ENCODE measurements at places on chromosomes 7 and 10. TPM values are rescaled to one million over a fixed set of nuclear protein-coding genes. Genes with fewer than 3 reads are reported as not detected.
A peak's percentile ranks its signal among the peaks of the same experiment; 100 is the strongest.

Gene IDI2
- total RNA-seq, result not detected

Gene WNT8B
- not detected for total RNA-seq

Gene ESYT2
- 125 TPM for total RNA-seq

Gene TBXAS1
- 22.4 TPM for total RNA-seq

Gene NUTM2B
- 0.36 TPM for total RNA-seq

Gene ACHE
- total RNA-seq, result 8.9 TPM

Gene HTR7
- 0.83 TPM for total RNA-seq

DNA sequence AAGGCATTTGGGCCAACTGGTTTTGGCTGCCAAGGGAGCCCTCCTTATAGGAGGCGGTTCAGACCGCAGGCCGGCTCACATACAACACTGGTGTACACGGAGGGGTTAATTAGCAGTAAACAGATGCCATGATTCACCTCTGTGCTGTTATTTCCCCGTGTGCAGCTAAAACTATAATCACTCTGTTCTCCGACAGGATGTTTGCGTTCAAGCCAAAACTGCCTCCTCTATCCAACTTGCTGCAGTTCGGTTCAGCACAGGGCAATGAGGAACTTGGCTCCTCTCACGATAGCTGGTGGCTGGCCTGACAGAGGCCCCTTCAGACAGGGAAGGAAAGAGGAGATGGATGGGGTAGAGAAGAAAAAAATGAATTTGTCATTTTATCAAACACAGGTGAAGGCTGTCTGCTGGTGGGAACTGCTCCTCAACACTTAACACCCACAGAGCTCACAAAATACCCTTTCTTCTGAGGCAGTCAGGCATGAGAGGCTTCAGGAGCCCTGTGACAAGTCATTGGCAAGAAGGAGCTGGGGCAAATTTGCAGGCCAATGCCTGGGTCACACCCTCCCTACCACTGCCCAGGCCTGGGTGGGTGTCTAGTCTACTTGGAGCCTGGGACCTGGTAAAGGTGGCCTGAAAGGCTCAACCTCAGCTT lies 24.0 kb downstream of the KCNMA1 start:
- peak; percentile 63 for DNase-seq

DNA sequence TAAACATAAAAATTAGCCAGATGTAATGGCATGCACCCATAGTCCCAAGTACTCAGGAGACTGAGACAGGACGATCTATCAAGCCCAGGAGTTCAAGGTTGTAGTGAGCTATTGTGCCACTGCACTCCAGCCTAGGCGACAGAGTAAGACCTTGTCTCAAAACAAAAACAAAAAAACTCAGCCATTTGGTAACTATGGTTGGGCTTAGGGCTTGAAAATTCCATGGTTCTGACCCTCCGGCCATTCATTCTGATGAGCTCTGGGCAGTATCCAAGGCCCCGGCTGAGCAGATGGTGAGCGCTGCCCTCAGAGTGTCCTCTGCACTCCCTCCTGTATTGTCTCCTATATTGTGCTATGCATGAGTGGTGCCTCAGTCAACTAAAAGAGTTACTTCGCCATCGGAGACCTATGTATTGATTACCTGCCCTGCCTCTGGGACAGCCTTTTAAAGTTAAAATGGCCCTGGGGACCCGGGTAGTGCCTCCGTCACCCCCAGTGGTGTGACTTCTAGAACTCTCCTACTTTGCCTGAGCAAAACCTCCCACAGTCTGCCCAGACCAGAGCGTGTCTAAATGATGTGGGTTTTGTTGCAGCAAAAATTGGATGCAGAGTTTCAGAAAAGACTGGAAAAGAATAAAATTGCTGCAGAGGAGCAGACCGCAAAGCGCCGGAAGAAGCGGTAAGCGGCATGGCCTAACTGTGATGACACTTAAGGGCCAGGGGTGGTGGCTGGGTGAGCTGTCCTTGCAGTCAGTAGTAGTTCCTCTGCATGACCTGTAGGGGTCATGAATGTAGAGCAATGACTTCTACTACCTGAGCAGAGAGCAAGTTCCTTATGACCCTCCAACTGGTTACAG lies 8.1 kb downstream of the PRKRIP1 start:
- no peak for DNase-seq

GRCh38 chr7:139683137-139683921 lies 94.5 kb downstream of the HIPK2 start:
- DNase-seq, result no peak

DNA sequence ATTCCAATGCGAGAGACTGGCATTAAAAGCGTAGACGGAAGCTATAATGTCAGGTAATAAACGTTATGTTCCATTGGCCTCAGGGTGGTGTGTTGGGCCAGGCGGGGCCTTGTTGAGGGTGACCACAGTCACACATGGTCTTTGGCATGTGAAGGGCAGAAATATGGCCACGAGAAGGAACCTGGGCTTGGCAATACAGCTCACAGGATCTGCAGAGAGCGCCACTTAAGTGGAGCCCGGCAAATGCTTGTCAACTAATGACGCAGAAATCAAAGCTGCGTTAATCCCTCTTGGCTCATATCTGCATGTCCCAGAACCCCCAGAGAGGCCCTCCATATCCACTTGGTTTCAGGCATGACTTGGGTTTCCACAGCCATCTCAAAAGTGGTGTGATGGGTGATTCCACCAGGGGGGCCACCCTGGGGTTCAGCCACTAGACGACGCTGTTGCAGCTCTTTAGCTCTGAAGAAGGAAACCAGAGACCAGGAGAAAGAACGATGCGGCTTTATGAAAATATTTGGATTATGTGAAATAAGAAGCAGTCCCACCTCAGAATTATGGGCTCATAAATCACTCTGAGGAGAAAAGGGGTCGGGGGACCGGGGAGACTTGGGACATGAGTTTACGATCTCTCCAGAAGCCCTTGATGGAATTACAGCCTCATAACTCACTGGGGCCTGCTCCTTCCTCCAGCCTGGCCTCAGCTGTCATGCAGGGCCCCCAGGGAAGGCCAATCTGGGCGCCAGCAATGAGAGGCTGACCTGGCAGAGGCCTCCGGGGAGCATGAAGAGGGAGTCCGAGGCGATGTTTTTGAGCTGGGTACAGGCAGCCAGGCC lies 462.5 kb downstream of the PLXNA4 start:
- no peak for DNase-seq

GRCh38 chr7:70374772-70375533 lies 757.0 kb upstream of the GALNT17 start:
- no peak for DNase-seq

DNA sequence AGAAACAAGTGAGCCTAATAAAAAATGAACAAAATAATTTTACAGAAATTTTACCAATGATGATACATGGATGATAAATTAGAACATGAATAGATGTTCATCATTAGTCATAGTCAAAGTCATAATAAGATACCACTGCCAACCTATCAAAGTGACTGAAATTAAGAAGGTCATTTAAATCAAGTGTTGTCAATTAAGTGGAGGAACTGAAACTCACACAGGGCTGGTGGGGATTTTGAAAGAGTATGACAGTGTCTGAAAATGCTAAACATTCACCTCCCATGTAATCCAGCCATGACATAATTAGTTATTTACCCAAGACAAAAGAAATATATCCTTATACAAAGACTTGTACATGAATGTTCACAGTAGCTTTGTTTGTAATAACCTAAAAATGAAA lies 57.1 kb upstream of the DYNC1I1 start:
- no peak for DNase-seq

DNA sequence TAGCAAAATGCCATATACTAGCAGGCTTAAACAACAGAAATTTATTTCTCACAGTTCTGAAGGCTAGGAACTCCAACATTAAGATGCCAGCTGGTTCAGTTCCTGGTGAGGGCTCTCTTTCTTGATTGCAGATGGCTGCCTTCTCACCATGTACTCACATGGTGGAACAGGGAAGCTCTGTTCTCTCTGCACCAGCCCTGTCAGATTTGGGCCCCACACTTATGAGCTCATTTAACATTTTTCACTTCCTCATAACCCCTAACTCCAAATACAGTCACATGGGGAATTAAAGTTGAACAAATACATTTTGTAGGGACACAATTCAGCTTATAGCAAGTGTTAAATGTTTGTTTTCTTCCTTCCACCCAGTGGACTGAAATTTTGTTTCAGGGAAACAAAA lies 218.6 kb upstream of the TAC1 start:
- no peak for DNase-seq

GRCh38 chr7:114916261-114916892 lies 5.5 kb upstream of the MDFIC start:
- DNase-seq, result no peak

DNA sequence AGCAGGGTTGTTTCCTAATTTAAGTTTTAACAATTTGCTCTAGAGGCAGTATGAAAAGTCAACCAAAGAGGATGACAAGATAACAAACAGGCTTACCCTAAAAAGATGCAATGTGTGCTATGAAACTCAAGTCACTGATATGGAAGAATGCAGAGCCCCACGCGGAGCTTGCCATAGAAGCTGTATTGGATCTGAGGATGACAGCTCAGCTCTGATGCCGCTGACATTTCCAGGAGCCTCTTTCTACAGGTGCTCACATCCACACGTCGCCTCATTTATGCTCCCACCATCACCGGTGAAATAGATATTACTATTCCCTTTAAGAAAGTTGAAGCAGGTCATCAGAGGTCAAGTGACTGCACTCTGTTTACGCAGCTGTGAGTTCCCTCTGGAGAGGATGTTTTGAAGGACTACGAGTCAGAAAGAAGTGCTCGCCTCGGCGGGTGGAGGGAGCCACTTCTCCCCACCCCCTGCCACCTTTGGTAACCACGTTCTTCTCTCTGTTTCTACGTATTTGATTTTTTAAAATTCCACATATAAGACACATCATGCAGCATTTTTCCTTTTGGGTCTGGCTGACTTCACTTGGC lies 275.4 kb downstream of the GLRX3 start:
- peak; percentile 19 for DNase-seq

Data from sigmoid colon (tissue), 7 donors.